Hematopoietic multipotent progenitor cell (in vitro differentiated cells): ENCODE measurements at places on chromosomes 4 and X. TPM values are rescaled to one million over a fixed set of nuclear protein-coding genes. Genes with fewer than 3 reads are reported as not detected.

GRCh38 chr4:129353490-129353889 lies 257.5 kb downstream of the C4orf33 start:
- no peak for DNase-seq

- DNase-seq, result no peak
These were observed 66.7 kb downstream of the DHX15 start for GRCh38 chr4:24517676-24518075.

DNA sequence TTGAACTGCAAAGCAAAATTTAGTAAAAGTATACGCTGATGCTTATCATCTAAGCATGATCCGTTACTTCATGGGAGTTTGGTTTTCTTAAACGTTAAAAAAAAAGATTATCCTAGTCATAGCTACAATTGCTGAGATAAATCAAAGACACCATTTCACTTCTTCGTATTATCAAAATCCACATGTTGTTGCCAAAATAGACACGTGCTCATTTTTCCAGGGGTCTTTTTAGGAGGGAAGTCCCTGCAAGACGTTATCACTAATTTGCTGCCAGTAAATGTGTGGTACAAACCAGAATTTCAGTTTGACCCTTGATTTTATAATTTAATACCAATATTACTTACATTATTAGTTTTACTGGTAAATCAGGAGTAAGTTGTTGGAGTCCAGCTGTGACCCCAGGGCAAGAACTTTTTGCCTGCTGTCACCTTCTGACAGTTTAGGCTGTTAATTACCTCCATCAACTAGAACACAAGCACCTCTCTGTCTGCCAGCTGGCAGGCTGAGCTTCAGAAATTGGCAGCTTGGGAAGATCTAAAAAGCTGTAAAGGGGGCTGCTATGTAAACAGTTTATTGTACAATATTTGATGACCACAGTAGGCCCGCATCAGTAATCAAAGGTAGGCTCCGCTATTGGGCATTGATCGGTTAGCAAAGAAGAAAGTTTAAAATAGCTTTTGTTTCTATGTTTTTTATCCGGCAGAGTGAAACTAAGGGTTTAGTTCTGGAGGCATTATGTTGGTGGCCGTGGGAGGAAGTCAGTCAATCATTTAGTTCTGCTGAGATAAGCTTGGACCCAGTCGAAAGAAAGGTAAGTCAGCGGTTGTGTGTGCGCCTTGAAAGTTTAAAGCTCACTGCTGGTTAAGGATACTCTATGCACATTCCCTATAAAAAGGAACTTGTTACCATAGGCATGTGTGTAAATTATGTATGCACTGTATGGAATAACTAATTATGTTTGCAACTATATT lies 196.4 kb downstream of the FBXO8 start:
- no peak for DNase-seq

GRCh38 chrX:1903236-1903935 lies 288.5 kb downstream of the ASMT start:
- DNase-seq, result no peak

GRCh38 chr4:165834116-165834515 lies 38.9 kb upstream of the TLL1 start:
- DNase-seq, result no peak

DNA sequence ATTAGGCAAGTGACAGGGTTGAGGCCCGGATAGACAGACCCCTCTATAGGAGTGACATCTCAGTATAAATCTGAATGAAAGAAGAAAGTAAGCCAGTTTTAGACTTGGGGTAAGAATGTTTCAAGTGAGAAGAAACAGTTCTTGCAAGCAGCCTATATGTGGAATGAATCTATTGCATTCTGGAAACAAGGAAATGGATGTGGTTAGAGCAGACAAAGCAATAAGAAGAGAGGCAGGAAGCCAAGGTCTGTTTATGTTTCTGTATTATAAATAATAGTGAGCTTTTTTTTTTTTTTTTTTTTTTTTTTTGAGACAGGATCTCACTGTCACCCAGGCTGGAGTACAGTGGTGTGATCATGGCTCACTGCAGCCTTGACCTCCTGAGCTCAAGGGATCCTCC lies 255.8 kb downstream of the UNC5C start:
- DNase-seq, result no peak

The TLR2 gene
- total RNA-seq, result 3.5 TPM

The ZAR1 gene
- under 0.01 TPM for total RNA-seq
